ENCODE measurements at places on chromosomes 13 and 19. TPM values are rescaled to one million over a fixed set of nuclear protein-coding genes. Genes with fewer than 3 reads are reported as not detected.

PRTN3 gene
- not detected for total RNA-seq

SHISA7 gene
- total RNA-seq, result not detected

MISP3 gene
- 4.2 TPM for total RNA-seq

POLR1D gene
- 156 TPM for total RNA-seq

ICAM5 gene
- total RNA-seq, result 9.1 TPM

CTXN1 gene
- total RNA-seq, result 0.18 TPM

MEF2B gene
- total RNA-seq, result 679 TPM

FFAR1 gene
- total RNA-seq, result 0.34 TPM

TPGS1 gene
- total RNA-seq, result 46.6 TPM

PSG1 gene
- not detected for total RNA-seq

ZNF222 gene
- total RNA-seq, result 1.7 TPM

KIR3DL2 gene
- not detected for total RNA-seq

SHD gene
- 0.61 TPM for total RNA-seq

CDC37 gene
- total RNA-seq, result 225 TPM

FGF9 gene
- total RNA-seq, result 2.9 TPM

C19orf81 gene
- total RNA-seq, result 1.1 TPM

FXYD3 gene
- total RNA-seq, result not detected

KLHL26 gene
- 3.7 TPM for total RNA-seq

DNA sequence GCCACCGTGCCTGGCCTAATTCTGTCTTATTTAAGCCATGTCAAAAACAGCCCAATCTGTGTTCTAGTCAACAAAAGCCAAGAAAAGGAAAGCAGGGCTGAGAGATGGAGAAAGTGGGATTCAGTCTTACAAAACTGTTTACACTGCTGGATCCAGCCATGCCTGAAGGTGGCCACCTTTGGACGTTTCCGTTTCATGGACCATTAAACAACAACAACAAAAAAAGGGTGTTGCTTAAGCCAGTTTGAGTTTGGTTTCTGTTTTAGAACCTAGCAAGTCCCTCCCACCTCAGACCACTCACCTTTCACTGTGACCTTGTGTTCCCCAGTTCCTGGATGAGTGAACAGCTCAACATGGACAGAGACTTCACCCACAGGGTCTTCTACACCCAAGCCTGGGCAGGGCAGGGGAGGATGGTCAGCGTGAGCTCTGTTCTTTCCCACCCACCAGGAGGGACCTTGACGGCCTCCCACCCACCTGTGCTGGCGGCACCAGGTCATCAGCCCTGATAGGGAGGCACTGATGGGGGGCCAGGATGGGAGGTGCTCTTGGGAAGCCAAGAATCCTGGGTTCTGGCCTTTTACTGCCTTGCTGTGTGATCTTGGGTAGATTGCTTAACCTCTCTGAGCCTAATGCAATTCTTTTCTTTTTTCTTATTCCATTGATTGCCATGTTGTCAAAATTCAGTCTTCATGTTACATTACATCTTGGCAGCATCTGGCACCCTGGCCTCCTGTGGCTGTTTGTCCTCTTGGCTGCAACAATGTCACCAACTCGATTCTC, 56.2 kb downstream of the COLGALT1 start:
- no peak for DNase-seq

- no peak for DNase-seq
Observed at GRCh38 chr19:45311621-45312020, 11.1 kb downstream of the CKM start.

- DNase-seq, result no peak
Observed at GRCh38 chr19:7287722-7288121, 6.5 kb downstream of the INSR start.

GRCh38 chr19:44677019-44677811, 5.9 kb downstream of the CEACAM19 start:
- peak; percentile 61 for DNase-seq

DNA sequence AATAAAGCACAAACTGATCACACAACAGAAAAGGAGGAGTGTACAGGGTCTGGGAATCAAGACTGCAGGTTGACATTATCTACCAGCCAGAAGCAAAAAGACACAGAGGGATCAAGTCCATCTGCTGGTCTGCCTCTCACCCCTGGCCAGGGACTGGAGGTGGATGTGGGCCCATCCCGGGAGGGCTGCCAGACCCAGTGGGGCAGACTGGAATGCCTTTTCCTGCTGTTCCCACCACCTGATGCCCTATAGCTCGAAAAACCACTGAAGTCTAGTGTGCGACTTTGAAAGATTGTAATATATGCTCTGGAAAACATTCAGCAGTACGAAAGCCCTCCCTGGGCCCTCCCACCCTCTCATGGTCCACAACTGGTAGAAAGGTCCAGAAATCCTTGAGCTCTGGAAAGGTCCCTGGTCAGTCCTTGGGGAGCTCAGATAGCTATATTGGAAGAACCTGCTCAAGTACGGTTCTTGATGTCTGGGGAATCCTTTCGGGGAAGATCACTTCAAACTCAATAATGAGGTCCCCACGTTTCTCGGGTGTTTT, 2.6 kb downstream of the DNAJB1 start:
- DNase-seq, result no peak

DNA sequence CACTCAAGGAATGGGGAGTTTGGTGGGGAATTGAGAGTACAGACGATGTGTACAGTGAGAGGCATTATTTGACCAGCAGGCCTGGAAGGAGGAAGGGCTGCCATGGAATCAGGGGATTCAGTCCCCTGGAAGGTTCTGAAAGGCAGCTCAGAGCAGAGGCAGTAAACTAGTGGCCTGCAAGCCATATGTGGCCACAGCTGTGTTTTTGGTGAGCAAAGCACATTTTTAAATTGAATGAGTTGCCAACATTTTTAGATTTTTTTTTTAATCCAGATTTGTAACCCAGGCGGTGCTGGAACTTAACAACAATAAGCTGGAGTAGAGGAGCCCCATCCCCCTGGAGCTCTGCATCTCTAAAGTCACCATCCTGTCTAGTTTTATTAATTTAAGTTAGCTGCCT, 95.3 kb upstream of the IPO5 start:
- DNase-seq, result no peak

- DNase-seq, result no peak
Observed at GRCh38 chr13:98533912-98534311, 43.0 kb downstream of the STK24 start.

DNA sequence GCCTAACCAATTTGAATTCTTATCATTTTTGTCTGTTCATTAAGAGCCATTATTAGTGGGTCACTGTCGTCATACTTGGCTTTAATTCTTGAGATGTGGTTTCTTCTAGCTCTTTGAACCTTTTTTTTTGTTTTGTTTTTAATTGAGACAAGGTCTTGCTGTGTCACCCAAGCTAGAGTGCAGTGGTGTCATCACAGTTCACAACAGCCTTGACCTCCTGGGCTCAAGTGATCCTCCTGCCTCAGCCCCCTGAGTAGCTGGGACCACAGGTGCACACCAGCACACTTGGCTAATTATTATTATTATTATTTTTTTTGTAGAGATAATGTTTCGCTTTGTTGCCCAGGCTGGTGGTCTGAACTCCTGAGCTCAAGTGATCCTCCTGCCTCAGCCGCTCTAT, 25.8 kb upstream of the LDLR start:
- no peak for DNase-seq

- DNase-seq, result peak; percentile 63
Observed at GRCh38 chr19:15124572-15125231, 17.5 kb downstream of the SYDE1 start.

- DNase-seq, result no peak
Observed at GRCh38 chr13:84038001-84038400, 155.7 kb upstream of the SLITRK1 start.

- DNase-seq, result no peak
Observed at GRCh38 chr13:35917252-35917941, 213.8 kb downstream of the DCLK1 start.

DNA sequence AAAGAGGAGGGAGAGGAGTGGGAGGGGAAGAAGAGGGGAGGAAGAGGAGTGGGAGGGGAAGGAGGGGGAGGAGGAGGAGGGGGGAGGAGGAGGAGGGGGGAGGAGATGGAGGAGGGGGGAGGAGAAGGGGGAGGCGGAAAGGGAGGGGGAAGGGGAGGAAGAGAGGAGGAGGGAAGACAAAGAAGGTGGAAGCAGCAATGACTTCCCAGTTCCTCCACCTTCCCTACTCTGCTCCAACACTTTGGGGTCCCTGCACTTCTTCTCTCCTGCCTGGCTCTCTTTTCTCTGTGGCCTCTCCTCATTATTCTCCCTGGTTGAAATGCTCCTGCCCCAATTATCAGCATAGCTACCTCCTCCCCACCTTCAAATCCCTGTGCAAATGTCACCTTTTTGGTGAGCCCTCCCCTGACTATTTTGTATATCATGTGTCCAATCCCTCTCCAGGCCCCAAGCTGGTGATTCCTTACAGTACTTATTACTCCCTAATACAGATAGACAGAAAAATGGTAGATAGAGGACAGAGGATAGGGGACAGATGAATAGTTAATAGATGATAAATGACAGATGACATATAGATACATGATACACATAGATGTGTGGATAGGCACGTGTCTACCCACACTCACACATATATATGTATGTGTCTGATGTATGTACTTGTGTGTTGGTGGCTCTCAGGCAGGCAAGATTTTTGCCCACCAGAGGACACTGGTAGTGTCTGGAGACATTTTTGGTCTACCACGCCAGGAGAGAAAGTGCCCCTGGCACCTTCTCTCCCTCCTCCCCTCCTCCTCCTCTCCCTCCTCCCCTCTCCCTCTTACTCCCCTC, 25.2 kb downstream of the NLRP9 start:
- no peak for DNase-seq

GRCh38 chr19:10006335-10006708, 4.0 kb downstream of the COL5A3 start:
- no peak for DNase-seq

- DNase-seq, result no peak
Observed at GRCh38 chr13:98977568-98978265, at the start of gene DOCK9. DOCK9 (minus strand) TSS chr13:98978064; CDS start chr13:98977909, 155 bp downstream.

DNA sequence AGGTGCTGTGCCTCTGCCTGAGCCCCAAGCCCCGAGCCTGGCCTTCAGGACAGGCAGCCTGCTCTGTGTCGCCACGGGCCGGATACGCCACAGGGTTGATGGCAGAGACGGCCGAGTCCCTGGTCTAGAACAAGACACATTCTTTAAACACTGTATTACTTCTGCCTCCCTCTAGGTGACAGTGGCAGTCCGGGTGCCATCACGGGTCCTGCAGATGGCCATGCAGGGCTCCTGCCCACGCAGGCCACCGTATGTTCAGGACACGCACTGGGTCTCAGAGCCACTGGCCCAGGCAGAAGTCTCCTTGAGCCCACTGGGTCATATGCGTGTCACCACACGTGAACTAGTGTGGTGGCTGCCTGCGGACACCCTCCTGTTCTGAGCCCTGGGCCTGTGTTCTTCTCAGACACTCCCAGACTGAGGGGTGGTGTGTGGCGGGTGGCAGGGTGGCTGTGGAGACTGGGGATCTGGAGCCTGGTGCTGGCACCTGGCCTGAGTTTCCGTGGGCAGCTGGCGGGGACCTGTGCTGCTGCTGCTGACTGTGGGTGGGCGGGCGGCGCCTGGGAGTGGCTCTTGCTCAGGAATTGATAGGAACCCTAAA, 4.4 kb downstream of the PLEKHJ1 start:
- DNase-seq, result peak; percentile 75

GRCh38 chr19:29677001-29677817, 11.9 kb downstream of the PLEKHF1 start:
- no peak for DNase-seq

GRCh38 chr19:50893047-50893736, 18.0 kb downstream of the KLK4 start:
- DNase-seq, result peak; percentile 71

- DNase-seq, result no peak
Observed at GRCh38 chr19:51131780-51132680, 7.3 kb downstream of the SIGLEC9 start.

- DNase-seq, result peak; percentile 86
Observed at GRCh38 chr19:46766569-46767317, 20.5 kb upstream of the STRN4 start.

DNA sequence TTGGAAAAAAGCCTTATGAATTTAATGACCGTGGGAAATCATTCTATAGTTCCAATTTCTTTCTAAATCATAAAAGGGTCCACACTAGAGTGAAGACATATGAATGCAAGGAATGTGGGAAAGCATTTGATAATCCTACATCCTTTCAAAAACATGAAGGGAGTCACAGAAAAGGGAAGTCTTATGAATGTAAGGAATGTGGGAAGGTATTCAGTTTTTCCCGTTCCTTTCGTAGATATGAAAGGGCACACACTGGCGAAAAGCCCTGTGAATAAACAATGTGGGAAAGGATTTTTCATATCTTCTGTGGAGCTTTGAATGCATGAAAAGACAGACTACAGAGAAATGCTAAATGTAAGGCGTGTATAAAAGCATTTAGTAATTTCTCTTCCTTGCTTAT, 27.0 kb downstream of the ZNF20 start:
- DNase-seq, result peak; percentile 29

- no peak for DNase-seq
Observed at GRCh38 chr19:10780368-10780767, 55.6 kb downstream of the TMED1 start.

- DNase-seq, result no peak
Observed at GRCh38 chr13:80572308-80572922, 231.5 kb upstream of the SPRY2 start.

- no peak for DNase-seq
Observed at GRCh38 chr19:52198678-52199077, 8.8 kb downstream of the PPP2R1A start.

DNA sequence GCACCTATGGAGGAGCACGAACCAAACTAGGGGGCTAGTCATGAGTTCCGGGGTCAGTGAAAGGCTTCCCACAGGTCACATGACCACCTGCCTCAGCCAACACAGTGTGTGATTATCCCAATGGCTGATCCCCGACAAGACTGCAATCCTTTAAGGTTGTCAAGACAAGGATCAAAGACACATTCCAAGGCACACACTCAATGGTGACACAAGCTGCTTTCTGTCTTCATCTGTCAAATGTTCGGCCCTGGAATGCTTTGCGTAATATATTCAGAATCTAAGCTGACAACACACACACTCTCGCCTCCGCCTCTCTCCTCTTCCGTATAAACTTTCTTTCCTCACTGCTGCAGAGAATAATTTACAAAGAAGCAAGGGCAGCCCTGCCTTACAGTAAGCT, 11.7 kb downstream of the RANBP3 start:
- DNase-seq, result no peak
